ENCODE measurements at places on chromosomes 7 and 10.

- no peak for DNase-seq
These were observed 306.8 kb downstream of the SDK1 start for GRCh38 chr7:3607847-3608246.

GRCh38 chr10:114611617-114612016 is 46.5 kb downstream of the ABLIM1 start:
- DNase-seq: no peak

DNA sequence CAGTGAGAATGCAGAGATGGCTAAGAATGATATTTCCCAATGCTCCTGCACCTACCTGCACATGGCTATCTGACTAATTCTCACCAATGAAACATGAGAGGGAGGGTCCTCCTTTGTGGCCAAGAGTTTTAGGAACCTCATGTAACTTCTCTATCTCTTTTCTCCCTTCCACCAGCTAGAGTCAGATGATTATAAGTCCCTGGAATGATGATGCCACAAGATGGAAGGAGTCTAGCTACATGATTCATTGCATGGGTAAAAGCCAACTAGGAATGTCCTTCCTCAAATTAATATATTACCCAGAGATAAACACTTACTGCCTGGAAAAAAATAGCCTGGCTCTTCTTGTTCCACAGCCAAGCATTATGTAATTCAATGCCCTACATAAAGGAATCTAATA is 55.1 kb upstream of the AASS start:
- no peak for DNase-seq

- peak; percentile 83 for DNase-seq
These were observed 23.4 kb upstream of the DPYSL4 start for GRCh38 chr10:132163278-132163765.

DNA sequence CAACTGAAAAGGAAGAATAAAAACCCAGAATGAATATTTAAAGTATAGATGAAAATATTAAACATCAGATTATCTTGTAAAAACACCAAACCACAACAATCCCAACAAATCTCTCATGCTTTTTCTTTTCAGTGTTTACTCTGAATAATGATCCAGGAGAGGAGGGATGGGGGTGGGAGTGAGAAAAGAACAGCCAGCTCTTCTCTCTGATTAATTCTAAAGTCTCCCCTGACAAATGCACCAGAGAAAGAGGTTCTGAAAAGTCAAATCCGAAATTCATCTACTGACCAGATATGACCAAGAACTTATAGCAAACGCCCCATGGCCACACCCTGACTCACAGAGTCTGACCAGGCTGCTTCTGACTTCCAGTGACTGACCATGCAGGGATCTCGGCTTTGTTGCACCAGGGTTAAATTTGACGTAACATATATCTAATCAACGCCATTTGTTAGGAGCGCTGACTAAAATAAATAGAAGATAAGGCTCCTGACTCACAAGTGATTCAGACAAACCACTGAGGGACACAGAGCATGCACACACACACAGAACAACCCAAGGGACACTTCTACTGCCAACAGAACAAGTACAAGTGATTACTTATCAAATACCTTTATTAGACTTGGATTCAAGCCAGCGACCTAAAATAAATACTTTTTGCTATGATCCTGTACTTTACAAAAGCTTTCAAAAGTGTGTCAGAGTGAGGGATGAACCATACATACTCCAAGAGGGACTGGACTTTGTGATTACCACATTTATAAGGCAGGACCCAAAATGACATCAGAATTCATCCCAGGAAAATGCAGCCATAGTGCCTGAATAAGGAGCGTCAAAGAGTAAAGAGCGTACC is 9.3 kb upstream of the SPOCK2 start:
- DNase-seq: peak; percentile 55

DNA sequence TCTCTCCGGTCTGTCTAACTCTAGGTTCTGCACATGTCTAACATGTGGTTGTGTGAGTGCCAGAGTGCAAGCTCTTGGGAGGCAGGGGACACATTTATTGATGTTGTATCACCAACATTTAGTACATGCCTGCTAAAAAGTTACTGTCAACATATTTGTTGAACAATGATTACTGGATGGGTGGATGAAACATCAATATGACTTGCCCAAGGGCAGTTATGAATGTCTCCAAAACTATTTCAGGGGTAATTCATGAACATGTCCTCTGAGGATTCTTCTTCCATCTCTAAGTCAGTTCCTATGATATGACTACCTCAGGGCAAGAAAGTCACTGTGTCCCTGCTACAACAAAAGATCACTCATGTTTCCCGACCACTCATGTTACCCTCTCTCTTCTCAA is 91.3 kb upstream of the STEAP1B start:
- no peak for DNase-seq
